ENCODE measurements at places on chromosomes 12 and 14. TPM values are rescaled to one million over a fixed set of nuclear protein-coding genes. Genes with fewer than 3 reads are reported as not detected.

DNA sequence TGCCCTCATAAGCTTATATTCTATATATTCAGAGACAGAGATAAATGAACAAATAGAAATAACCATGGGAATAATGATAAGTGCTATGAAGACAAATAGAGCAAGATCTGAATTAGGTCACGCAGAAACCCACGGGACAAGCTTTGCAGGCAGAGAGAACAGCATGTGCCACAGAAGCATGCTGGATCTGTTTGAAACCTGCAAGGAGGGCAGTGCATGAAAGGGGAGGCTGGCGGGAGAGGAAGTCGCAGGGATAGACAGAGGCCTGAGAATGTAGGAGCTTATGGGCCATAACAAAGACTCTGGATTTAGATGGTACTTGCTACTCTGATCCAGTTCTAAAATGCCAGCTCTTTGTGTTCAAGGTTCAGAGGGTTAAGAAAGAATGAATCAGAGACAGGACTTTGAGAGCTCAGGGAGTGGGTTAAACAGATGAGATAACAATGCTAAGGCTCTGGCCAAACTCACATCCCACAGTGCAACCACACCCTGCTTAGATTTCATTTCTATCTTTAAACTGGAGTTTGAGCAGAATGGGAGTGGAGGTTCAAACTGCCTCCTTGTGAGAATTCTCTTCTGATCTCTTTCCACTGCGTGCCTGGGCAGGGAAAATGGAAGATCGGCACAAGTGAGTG is 49.2 kb upstream of the PPP1R12A start:
- no peak for DNase-seq

- DNase-seq: no peak
Measured at GRCh38 chr12:67794161-67794560, 145.6 kb downstream of the DYRK2 start.

DNA sequence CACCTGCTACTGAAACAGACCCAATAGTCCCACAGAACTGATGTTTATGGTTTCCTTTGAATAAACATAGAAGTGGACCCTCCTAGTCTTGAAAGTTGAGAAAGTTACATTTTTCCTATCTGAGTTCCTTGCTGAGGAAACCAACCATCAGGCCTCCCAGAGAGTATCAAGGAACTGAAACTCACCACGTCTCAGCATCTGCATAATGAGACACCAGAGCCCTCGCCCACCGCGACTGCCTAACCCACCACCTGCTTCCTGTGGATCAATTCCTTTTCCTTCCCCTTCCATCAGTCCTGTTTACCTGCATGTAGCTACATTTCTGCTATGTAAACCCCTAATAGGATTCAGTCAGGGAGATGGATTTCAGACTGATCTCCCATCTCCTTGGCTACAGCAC is 443.2 kb upstream of the TMEM132C start:
- no peak for DNase-seq

GRCh38 chr14:68593806-68594536 is 198.9 kb downstream of the ZFP36L1 start:
- DNase-seq: no peak

DNA sequence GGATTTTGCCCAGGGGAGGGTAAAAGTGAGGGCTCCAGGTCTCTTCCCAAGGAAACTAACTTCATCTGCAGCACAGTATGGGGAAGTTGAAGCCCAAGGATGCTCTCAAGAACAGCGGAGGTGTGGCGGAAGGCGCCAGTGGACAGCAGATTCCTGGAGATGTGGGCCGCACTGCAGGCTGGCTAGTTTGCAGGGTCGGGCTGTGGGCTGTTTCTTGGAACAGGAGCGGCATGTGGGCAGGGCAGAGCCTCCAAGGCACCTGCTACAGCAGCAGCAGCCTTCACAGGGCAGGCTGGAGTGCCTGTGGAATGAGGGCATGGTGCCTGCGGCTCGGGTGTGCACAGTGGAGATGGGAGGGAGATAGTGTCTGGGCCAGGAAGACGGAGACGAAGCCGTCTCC is 100.0 kb upstream of the SFSWAP start:
- DNase-seq: no peak

Gene KRT77
- total RNA-seq: not detected
